ENCODE measurements at places on chromosomes 12 and 14.

GRCh38 chr14:105486974-105487448, 325 bp downstream of the CRIP1 start:
- no peak for DNase-seq

- no peak for DNase-seq
These were observed 4.8 kb downstream of the USP44 start for GRCh38 chr12:95546491-95546813.

GRCh38 chr14:31275731-31276130, 68.1 kb upstream of the HECTD1 start:
- DNase-seq: no peak

DNA sequence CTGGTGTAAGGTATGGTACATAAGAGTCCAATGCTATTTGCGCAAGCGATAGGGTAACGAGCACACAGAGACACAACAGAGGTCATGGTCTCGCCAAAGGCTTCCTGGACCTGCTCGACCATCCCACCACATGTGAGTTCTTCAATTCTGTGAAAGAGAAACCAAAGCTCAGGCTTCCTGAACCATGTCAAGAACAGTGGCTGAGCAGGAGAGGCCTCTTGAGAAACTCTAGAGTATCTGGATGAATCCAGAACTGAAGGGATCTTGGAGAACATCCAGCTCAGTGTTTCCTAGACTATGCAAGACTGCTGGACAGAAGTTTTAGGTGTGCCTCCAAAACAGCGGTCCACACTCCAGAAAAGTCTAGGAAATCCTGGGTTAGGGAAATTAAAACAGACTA, 114.5 kb downstream of the TRAFD1 start:
- no peak for DNase-seq

DNA sequence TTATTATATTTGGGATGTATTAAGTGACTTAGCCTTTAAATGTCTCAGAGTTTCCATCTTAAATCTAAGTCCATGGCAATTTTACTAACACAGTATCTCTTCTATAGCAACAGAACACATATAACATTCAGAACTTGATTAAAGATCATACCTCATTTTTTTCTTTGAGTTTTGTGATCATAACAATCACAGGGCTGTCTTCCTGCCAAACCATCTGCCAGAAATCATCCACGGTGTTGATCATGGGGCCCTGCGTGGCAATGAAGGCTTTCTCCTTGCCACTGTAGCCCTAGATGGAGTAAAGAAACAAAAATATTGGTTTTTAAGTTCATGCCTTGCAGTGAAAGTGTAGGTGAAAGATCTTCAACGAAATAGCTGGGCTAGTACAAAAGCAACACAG, 46.7 kb upstream of the PTPRB start:
- DNase-seq: no peak

- DNase-seq: no peak
These were observed 3.3 kb downstream of the FAR2 start for GRCh38 chr12:29152223-29152868.

- no peak for DNase-seq
These were observed 65.5 kb upstream of the BEGAIN start for GRCh38 chr14:100652744-100653143.

GRCh38 chr12:639566-639965, 23.7 kb downstream of the NINJ2 start:
- DNase-seq: no peak

DNA sequence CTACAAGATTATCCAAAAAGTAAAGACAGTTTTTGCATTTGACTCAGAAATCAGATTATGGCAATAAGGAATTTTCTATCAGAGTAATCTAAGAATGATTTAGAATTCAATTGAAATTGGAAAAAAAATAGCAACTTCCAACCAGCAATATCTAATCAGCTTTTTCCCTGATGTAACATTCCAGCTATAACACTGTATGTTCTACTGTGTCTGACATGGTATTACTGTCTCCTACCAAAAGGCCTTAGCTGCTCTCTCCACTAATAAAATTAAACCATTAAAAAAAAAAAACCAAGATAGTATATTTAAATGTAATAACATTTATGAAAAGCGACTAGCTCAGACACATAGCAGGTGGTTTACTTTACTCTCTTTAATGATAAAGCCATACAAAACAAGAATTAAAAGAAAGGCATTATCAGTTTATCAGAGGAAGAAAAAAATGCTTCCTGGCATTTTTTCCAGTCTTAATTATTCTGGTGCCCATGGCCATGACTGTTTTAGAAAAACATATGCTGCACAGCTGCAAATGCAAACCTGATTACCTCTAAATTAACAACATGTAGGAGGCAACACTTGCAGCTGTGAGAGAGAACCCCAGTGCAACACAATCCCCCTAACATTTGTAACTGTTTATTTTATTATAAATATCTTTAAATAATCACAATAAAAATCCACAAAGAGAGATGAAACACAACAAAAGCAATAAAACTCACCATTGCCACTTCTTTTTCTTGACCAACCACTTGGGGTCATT, 28.8 kb downstream of the PHLDA1 start:
- no peak for DNase-seq

DNA sequence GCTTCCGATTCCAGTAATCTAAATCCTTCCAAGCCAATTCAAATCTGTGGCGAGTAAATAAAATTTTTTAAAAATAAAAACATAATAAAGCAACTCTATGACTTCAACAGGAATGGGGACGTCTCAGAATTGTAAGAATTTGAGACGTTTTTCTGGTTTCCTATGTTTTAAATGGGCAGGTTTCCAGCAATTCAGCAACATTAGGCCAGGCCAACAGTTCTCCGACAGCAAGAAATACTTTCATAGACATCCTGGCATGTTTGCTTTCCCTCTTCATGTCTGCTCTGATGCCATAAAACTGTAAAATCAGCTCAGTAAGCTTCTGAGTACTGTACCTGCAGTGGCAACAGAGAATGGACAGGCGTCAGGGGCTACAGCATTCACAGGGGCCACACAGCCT, 35.8 kb upstream of the DICER1 start:
- DNase-seq: no peak

DNA sequence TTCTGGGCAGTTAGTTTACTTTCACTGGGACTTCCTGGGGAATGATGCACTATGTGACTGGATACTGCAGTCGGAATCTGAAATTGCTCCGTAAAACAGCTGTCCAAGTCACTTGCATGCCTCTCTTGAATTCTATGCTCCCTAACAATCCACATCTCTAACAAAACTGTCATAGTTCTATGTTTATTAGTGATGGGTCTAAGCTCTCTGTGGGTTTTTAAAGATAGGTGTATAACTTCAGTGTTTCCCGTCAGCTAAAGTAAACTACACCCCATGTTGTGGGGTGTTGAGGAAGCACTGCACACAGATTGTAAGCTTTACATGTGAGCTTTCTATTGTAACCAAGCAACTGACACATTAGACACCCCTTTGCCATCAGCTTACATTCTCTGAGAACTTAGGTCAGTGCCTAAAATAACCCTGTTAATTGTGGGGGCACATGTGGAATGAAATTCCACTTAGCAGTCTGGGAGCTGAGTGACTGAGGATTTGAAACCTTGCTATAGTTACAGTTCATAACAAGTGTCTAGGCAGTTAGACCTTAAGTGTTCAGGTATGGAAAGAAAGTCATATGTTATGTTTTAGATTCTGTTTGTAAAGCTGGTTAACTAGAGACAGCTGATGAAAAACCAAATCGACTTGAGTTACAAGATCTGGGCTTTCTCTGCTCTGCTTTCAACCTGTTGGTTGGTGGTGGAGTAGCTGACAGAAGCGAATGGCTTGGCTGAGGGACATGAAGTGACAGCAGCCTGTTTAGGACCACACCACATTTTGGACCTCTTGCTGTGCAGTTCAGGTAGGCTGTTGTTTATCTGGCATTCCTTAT, 165.7 kb downstream of the AKAP6 start:
- peak; percentile 61 for DNase-seq

- DNase-seq: no peak
These were observed 42.4 kb downstream of the RPH3A start for GRCh38 chr12:112833939-112834338.

GRCh38 chr14:22544881-22545420, 44.1 kb downstream of the DAD1 start:
- no peak for DNase-seq

GRCh38 chr14:68195126-68195525, 375.5 kb downstream of the RAD51B start:
- DNase-seq: no peak

GRCh38 chr14:29857551-29857950, 70.1 kb downstream of the PRKD1 start:
- DNase-seq: no peak

DNA sequence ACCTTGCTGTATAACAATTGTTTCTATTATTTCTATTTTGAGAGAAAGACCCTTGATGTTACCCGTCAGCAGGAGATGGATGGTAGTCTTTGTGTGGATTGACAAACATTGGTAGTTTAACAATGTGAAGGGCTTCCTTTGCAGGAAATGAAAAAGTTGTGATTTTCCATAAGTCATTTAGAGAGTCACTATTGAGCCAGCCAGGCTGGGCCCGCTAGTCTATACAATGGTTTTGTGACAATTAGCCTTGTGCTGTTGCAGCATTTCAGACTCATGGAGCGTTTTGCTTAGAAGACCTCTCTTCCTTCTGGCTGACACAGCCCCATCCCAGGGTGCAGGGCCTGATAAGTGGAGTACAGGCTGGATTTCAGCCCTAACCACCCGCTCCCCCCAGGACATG, 18.3 kb upstream of the SLC38A2 start:
- no peak for DNase-seq

GRCh38 chr14:90560991-90561390, 164.2 kb downstream of the CALM1 start:
- DNase-seq: no peak

DNA sequence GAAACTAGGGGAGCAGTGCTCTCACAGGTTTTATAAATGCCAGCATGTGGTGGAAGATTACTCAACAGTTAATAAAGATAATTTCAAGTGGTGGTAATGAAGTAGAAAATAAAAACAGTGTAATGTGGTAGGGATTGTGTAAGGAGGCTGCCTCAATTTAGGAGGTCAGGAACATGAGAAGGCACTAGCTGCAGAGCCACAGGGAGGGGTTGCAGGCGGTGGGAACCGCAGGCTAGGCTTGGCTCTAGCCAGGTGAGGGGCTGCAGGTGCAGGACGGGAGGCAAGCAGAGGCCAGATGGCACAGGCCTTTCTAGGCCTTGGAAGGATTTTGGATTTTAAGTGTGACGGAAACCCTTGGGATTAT, 768 bp downstream of the METTL25 start:
- no peak for DNase-seq

DNA sequence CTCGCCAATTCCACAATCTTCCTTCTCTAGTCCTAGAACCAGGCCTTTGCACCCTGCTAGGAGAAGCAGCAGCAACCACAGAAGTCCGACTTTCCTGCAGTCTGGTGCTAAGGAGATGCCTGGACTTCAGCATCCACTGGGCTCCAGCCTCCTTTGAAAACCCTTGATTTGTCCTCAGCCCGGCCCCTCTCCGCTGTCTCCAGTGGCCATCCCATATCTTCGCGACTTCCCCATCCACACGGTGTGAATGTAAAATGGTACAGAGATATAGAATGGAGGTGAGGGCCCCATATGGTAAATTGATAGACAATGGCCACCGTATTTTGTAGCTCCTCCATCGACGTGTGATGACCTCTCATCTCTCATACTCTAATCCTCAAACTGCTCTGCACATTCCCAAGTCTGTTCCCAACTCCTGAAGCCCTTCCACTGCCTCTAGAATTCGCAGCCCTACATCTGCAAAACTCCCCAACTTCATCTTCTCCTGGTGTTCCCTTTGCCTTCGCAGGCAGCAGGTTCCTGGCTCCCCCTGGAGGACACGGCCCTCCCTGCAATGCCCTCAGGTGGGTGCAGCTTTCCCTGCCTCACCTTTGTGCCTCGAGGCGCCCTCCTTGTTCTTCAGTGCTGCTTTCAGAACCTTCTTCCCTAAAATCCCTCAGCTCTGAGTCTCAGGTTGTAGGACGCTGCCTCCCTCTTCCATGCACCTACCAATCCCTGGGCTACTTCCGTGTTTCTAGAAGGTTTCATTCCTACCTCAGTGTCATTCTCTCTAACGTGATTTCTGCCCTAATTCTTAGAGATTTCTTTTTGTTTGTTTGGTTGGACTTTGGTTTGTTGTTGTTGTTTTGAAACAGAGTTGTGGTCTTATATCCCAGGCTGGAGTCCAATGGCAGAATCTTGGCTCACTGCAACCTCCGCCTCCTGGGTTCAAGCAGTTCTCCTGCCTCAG, 36.7 kb downstream of the TMBIM6 start:
- no peak for DNase-seq

DNA sequence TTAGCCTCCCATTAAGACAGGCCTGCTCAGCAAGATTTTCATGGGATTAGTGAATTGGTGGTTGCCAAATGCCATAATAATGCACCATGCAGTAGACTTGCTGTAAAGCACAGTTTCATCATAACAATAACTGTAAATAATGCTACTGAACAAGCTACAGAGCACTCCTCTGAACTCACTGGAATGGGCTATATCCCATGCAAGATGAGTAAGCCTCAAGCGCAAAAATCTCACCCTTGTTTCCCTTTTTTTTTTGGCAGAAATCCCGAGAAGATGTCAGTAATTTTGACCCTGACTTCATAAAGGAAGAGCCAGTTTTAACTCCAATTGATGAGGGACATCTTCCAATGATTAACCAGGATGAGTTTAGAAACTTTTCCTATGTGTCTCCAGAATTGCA, 145.9 kb upstream of the HIF1A start:
- DNase-seq: no peak

GRCh38 chr14:30876692-30877091, 2.3 kb downstream of the COCH start:
- DNase-seq: no peak

GRCh38 chr12:113464852-113465719, 6.6 kb downstream of the LHX5 start:
- DNase-seq: no peak

DNA sequence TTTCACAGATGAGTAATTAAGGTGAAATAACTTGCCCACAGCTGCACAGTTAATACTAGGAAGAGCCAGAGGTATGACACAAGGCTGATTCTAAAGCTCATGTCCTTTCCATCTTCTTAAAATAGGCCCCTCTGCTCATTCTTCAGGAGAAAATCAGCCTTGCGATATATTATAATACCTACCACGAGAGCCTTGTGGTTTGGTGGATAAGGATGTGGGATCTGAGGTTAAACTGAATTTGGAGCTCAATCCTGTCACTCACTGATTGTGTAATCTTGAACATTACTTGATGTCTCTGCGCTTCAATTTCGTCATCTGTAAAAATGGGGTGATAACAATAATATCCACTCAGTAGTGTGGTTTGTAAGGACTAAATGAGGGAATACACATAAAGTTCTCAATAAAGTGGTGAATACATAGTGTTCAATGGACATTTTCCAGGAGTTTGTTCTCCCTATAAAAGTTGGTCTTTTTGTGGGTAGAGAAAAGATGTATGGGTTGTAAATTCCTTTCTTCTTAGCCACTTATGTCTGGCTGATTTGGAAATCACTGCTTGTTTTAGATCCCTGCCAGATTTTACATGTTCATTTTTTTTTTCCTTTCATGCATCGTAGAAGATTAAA, 25.1 kb upstream of the ATP2B1 start:
- DNase-seq: no peak

DNA sequence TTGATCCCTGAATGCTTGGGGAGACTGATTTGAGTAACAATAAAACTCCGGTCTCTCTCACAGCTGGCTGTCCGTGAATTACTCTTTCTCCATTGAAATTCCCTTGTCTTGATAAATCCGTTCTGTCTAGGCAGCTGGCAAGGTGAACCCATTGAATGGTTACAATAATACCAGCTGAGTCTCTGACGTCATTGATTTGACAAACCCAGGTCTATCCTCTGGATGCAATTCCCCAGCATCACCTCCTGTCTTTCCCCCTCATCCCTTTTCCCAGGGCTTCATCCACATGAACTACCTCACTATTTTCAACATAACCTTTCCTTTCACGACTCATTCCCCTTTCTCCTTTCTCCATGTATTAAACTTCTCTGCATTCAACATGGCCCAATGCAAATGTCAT, 98.7 kb upstream of the TMEM132C start:
- no peak for DNase-seq
